Kidney glomerular epithelial cell (primary cell): ENCODE measurements at places on chromosomes 11 and 22.
A peak's percentile ranks its signal among the peaks of the same experiment; 100 is the strongest.

DNA sequence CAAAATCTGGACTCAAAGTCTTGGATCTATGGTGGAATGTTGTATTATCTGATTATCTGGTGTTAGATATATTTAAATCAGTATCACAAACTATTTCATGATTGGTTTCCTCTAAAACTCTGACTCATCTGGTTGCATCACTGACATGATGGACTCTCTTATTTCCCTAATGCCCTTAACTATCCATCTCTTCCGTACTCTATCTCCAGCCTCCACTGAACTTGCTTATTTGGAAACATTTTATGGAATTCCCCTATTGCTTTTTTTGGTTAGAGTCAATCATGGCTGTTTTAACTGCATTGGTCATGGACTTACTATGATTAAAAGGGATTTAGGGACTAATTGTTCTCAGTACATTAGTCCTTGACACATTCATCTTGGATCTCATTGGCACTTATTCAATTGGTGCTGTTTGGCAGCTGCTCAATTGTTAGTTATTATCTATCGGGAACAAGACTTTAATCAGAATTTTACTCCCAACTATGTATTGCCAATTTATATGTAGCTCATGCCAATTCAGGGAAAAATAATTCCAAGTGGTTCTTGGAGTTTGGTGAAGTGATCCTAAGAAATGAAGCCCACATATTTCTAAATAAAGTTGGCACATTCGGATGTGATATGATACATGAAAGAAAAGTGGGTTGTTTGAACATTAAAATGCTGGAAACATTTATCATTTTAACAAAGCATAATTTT lies 942.0 kb upstream of the CCDC90B start:
- DNase-seq: no peak

- peak; percentile 99 for DNase-seq
Observed at GRCh38 chr11:952406-953385, 27.0 kb downstream of the AP2A2 start.

DNA sequence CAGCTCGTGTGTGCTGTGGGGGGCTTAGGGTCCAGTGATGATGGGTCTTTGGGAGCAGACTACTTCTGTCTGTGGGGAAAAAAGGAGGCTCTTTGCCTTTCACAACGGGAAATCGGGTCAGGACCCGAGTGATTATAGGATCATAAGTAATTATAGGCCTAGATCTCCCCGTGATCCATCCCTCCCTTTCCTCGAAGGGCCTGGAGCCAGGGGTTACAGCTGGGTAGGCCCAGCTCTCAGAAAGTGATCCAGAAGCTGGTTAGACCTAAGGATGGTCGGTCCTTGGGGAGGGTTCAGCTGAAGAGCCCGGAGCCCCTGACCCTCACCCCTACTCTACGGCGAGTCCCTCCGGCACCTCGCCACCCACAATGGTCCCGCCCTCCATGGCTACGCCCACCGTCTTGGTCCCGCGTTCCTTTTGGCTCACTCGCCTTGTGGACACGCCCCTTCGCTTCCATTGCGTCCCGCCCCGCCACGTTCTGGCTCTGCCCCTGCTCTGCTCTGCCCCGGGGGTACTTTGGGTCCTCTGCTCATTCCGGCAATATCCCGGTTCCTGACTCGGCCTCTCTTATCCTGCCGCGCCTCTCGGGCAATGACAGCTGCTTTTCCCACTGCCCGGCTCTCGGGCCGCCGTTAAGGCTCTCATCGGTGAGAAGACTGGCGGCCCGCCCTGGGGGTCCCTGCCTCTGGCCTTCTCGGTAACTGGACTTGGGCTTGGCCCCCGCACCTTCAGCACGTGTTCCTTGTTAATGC lies 5.0 kb downstream of the IGSF22 start:
- peak; percentile 9 for DNase-seq

- no peak for DNase-seq
Observed at GRCh38 chr11:8593455-8593854, 573 bp downstream of the STK33 start.

DNA sequence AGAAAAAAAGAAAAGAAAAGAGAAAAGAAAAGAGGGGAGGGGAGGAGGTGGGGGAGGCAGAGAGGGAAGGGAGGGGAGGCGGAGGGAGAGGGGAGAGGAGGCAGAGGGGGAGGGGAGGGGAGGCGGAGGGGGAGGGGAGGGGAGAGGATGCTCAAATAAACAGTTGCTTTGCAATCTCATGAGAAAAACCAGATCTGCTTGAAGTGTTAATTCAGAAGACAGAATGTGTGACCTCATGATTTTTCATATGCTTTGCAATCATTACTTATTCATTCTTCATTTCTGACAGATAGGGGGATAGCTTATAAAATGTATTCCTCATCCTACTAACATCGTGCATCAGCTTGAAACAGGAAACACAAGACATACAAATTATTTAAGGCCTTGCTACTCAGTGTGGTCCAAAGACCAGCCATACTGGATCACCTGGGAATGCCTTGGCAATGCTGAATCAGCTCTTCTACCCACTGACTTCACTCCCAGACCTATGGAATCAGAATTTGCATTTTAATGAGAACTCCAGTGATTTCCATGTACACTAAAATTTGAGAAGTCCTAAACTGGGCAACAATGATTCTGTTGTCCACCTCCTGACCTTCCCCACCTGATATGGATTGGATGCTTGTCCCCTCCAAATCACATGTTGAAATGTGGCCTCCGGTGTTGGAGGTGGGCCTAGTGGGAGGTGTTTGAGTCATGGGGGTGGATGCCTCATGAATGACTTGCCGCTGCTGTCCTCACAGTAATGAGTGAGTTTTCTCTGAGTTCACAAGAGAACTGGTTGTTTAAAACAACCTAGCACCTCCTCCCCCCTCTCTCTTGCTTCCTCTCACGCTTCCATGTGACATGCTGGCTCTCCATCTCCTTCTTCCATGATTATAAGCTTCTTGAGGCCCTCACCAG lies 69.2 kb downstream of the CCDC34 start:
- DNase-seq: no peak

- DNase-seq: no peak
Observed at GRCh38 chr11:11580012-11580411, 41.8 kb downstream of the GALNT18 start.

DNA sequence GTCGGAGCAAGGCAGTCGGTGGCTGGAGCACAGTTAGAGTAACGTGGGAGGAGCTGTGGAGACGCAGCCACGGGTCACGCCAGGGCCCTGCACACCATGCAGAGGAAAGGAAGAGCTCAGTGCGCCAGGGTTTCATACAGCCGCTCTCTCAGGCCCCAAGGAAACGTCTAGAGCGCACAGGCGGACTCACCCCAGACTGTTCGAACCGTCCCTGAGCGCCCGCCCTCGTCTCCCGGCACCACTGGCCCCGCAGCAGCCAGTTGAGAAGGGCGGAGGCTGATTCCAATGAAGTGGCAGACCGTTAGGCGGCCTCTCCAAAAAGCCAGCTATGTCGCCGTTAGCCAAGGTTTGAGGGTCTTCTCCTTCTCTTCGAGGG lies 483 bp upstream of the HYLS1 start:
- DNase-seq: peak; percentile 12

DNA sequence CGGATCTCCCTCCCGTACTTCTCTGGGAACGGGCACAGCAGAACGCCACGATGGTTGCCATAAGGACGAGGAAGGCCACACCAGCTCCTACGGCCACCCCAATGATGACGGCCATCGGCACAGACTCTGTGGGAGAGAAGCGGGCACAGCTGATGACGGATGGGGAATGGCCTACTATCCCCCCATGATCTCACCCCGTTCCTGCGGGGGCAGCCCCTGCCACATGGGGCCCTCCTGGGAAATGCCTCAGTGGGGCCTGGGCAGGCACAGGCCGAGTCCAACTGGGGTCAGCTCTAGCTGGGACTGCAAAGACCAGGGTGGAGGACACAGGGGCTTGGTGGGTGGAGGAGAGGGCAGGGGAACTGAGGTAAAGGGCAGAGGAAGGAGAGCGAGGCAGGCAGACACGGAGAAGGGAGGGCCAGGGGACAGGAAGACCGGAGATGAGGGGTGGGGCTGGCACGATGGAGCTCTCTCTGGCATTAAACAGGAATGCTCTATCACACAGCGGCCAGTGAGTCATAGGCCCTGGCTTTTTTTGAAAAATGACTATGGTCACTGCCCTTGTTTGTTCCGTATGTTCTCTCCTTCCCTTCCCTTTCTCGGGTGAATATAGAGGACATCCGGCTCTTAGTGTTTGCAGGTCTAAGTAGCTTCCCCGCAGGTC lies 76.0 kb downstream of the ST3GAL4 start:
- no peak for DNase-seq

DNA sequence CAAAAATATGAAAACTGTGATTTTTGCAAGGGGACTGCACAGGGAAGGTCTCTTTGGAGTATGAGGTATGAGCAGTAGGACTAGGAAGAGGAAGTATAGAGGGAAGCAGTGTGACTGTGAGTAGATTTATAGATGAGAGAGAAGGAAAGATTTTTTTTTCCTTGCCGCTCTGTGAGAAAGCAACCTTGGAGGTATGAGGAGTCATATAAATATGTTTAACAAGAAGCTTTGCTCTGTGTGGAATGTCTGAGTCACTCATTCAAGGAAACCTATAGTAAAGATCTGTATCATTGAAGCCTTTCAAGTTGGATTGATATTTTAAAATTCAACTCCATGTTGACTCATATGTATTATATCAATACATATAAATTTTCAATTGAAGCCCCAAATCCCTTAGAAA lies 26.2 kb downstream of the DNHD1 start:
- peak; percentile 50 for DNase-seq

GRCh38 chr11:18727479-18728236 lies 1.7 kb upstream of the IGSF22 start:
- no peak for DNase-seq

GRCh38 chr22:25930083-25930482 lies 188.1 kb downstream of the MYO18B start:
- no peak for DNase-seq

DNA sequence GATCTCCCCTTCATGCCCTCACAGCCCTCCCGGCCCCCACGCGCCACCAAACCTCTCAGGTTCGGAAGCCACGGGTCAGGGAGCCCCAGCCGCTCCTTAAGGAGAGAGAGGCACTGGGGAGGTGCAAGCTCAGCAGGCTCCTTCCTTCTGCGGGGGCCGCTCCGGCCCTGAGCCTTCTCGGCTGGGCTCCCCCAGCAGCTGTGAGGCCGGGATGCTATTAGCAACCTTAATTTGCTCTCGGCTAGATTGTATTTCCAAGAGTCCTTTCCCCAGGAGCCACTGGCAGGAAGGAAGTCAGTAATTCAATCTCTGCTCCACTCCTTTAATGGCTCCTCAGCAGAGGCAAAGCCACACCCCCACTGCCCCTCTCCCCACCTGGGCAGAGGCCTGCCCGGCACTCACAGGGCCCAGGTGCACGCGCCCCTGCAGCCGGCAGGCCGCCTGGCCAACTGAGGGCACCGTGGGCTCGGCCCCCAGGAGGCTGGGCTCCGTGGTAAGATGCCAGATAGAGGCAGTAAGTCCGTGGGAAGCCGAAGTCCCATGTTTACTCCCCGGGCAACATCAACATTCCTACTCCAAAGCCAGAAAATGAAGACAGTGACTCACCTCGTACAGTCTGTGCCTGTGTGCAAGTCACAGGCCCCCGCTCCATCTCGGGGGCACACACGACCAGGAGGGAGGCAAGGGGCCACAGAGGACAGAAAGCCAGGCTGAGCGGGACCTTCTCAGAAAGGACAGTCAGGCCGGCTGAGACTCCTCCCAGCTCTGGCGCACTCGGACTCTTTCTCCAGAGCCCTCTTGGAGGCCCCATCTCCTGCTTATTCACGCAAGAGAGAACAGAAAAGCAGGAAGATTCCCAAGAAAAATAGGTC lies 5.2 kb downstream of the IGSF9B start:
- peak; percentile 50 for DNase-seq

GRCh38 chr11:14657841-14658240 lies 14.2 kb downstream of the PDE3B start:
- DNase-seq: no peak

- no peak for DNase-seq
Observed at GRCh38 chr22:27571463-27572277, 229.9 kb downstream of the MN1 start.

DNA sequence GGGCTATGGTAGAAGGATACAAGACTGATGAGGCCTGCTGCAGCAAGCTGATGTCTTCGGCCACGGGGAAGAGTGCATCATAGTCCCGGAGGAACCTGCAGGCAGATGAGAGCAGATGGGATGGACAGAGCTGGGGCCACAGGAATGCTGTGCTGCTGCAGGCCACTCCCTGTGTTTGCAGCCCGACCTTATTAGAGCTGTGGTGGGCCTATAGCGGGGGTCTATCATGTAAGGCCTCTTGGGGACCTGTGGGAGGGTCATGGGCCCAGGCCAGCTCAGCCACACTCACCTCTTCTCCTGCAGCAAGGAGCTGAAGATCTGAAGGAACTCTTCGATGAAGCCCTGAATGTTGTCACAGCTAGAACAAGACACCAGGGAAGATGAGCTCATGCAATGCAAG lies 31.9 kb downstream of the ASCC2 start:
- DNase-seq: no peak

- no peak for DNase-seq
Observed at GRCh38 chr22:41848468-41848867, 15.6 kb downstream of the SREBF2 start.

DNA sequence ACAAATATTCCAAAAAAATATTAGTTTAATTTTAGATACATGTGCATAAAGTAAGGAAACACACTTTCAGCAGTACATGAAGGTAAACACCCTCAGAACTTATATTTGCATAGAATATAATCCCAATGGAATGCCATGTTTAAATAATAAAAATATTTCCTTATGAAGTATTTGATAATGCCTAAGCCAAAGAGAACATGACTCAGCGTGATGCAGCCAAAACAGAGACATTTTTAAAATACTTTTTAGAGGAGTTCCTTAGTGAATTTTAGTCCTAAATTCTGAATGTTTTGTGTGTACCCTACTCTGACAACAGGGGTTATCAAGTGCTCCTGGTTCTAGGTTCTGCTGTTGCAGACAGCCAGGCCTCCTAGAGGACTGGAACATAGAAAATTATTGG lies 39.1 kb upstream of the POU2AF2 start:
- no peak for DNase-seq

DNA sequence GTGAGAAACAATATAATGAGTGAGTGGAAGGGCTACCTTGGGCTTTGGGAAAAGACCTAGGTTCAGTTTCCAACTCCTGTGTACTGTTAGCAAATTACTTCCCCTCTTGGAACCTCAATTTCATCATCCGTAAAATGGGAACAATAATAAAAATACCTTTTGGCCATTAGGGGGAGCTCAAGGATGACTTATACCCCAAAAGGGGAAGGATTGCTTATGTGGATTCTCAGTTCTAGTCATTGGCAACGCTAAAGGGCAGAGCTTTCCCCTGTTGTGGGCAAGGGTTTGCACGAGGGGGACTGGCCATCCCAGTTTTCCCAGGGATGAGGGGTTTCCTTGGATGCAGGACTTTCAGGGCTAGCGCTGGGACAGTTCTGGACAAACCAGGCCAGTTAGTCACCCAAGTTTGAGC lies 3.1 kb upstream of the COMMD9 start:
- DNase-seq: peak; percentile 40

DNA sequence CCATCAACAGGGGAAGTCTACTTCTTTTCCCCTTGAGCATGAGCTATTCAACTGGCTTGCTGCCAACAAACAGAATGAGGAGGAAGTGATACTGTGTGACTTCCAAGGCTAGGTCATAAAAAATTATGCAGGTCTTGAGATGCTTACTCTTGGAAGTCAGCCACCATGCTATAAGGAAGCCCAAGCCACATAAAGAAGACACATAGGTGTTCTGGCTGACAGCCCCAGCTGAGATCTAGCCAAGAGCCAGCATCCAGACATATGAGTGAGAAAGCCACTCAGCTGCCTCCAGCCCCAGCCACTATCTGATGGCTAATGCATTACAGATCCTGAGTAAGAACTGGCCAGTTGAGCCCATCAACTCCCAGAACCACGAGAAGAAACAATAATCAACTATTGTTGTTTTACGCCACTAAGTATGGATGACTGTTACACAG lies 31.0 kb upstream of the PPP2R1B start:
- DNase-seq: no peak
